Vagina (tissue), 2 donors: ENCODE measurements at places on chromosomes 1 and 21.

GRCh38 chr1:162536511-162536910 lies 25.0 kb upstream of the UAP1 start:
- no peak for DNase-seq

DNA sequence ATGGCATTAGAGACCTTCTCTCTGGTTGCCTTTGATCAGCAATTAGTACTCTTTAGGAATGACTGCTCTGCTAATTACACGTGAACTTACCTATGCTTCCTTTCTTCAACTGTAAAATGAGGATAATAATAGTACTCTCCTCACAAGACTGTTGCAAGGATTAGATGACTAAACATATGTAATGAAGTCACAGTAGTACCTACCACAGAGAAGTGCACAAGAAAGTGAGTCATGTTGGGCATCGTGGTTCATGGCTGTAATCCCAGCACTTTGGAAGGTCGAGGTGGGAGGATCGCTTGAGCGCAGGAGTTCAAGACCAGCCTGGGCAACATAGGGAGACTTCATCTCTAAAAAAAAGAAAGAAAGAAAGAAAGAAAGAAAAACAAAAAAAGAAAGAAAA lies 68.1 kb upstream of the AK4 start:
- no peak for DNase-seq

- DNase-seq = no peak
These were observed 55.8 kb upstream of the PDE9A start for GRCh38 chr21:42597487-42598158.

DNA sequence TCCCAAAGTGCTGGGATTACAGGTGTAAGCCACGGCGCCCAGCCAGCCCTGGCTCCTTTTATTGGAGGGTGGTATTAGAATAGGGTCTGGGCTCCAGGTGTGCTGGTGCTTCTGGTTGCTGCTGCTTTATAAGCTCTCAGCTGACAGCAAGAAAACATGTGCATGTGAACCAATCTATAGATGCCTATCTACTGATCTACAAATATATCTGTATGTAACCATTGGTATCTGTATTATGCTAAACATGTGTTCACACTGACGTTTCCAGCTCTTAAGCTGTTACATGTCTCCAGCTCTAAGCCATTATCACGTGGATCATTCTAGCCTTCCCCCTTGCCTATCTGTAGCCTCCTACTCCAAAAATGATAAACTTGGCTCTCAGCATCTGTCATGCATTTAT lies 82.4 kb downstream of the ST6GALNAC3 start:
- no peak for DNase-seq

GRCh38 chr1:160710517-160711252 lies 937 bp downstream of the CD48 start:
- DNase-seq = no peak

DNA sequence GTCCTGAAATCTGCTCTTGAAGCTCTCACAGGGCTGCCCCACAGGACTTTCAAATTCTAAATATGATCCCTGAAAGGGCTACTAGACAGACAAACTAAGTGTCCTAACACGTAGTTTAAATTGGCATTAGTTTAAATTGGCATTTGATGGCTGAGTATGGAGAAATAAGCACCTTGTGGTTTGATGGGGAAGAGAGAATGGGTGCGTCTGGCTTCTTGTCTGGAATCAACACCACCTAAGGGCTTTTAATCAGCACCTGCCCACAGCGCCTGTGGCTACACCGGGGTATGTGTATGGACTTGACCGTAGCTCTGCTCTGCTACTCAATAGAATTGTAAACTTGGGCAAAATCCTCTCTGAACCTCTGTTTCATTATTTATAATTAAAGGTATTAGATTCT lies 5.7 kb upstream of the LAMB3 start:
- no peak for DNase-seq

DNA sequence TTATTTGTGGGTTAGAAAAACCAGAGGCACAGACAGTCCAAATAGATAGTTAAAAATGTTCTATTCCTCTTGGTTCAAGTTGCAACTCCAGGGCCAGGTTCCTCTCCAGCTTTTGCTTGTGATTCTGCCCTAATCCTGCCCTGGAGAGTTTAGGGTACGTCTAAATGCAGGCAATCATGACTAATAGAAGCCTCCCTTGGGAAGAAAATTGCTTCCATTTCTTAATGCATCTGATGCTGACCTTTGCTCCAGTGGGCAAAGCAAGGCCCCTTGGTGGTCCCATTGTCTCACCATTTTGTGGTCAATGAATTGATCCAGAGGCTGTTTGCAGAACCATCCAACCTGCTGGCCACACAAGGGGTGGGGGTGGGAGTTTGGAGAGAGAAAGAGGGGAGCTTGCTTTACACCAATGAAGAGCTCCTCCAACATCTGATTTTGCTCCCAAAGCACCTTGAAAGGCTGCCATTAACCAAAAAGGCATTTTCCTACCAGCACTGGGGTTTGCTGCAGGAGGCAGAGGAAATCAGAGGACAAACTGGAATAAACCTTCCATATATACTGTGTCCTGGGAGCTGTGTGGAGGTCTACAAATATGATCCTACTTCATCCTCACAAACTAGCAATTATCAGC lies 31.3 kb downstream of the C8B start:
- no peak for DNase-seq

GRCh38 chr1:232486006-232486405 lies 143.9 kb downstream of the SIPA1L2 start:
- DNase-seq = no peak

GRCh38 chr21:34983680-34984086 lies 65.4 kb downstream of the RUNX1 start:
- DNase-seq = no peak

DNA sequence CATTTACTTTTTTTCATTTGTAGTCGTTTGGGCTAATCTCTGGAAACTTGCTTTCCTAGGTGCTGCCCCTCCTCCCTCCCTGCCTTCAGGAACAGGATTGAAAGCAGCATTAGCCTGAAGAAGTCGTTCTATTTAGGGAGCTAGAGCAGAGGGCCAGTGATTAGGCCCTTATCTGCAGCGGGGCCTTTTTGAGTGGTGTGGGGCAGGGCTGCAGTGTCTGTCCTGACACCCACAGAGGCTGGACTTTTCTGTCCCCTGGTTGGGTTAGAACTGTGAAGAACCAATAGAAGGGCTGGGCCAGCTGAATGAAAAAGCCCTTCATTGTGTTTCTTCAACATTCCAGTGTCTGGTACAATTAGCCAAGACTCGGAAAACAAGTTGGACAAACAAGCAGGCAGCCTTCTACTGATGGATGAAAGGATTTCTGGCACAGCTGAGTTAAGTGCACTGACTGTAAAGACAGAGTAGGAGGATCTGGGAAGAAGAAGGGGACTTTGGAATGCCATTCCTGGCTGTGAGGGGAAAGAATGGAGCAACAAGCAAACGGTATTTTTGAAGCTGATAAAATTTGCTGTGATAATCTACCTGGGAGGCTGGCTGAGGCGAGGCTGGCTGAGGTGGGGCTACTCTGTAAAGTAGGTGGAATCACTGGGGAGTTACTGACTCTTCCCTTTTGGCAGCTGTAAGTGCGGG lies 9.7 kb downstream of the MACF1 start:
- DNase-seq = no peak

GRCh38 chr1:206898915-206899431 lies 1.7 kb downstream of the IL24 start:
- no peak for DNase-seq

DNA sequence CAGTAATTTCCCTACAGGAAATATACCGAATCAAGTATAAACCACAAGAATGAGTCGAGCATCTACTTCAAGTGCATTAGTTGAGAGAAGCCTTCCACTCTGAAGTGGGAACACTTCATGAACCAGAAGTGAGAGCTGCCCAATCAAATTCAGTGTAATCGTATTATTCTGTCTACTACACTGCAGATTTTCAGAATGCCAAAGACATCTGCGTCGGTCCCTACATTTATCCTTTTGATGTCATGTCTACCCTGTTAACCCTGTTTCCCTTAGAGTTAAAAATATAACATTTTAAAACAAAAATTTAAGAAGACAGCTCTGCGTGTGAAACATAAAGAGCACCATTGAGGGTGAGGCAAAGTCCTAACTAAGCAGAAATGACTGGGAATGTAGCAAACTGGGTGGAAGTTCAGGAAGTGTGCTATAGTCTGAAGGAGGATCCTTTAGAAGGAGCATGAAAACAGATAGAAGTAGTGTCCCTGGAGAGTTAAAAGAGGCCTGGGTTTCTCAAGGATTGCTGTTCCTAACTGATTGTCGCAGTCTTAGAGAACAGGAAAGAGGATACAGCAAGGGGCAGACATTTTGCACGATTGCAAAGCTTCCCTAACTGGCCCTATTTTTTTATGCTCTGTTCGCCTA lies 291.2 kb downstream of the PTPRC start:
- no peak for DNase-seq

- DNase-seq = no peak
These were observed 64.1 kb downstream of the NEGR1 start for GRCh38 chr1:72218141-72218739.

DNA sequence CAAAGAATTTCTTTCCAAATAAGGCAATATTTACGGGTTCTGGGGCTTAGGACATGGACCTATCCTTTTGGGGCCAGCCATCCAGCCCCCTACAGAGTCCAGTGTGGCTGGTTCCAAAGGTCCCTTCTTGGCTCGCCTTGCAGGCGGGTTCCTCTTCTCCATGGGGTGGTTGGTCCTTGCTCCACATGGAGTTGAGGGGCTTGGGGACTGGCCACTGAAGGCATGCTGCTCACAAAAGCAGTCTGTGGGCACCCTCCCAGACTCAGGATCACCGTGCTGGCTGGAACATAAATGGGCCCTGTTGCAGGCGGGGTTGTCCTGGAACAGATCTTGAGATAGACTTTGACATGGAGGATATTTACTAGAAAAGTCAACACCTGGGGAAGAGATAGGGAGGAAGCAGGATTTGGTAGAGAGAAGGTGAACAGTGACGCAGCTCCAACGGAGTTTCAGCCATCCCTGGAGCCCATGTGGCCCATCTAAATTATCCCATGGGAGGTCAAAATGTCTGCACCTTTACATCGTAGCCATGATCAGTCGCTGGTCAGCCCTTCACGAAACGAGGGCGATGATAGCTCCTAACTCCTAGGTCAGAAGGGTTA lies 39.1 kb upstream of the LRP8 start:
- DNase-seq = no peak
